ENCODE measurements at places on chromosomes 2 and 18. TPM values are rescaled to one million over a fixed set of nuclear protein-coding genes. Genes with fewer than 3 reads are reported as not detected.

- no peaks in the 10 kb centered on the region for H3K4me1 ChIP-seq
- H3K36me3 ChIP-seq, result no peaks in the 10 kb centered on the region
- no peak overlapping the region for H3K4me3 ChIP-seq
- no peak for DNase-seq
- no peak overlapping the region for H3K27ac ChIP-seq
Observed at GRCh38 chr2:209969692-209970091, 32.7 kb upstream of the RPE start.

- no peak overlapping the region for H3K4me3 ChIP-seq
- H3K4me1 ChIP-seq, result peaks cover 15% of the 10 kb centered on the region
- no peaks in the 10 kb centered on the region for H3K36me3 ChIP-seq
- H3K27ac ChIP-seq, result no peak overlapping the region
- H3K27me3 ChIP-seq, result no peaks in the 10 kb centered on the region
Observed at GRCh38 chr2:182595650-182596049, 120.4 kb upstream of the DNAJC10 start.

DNA sequence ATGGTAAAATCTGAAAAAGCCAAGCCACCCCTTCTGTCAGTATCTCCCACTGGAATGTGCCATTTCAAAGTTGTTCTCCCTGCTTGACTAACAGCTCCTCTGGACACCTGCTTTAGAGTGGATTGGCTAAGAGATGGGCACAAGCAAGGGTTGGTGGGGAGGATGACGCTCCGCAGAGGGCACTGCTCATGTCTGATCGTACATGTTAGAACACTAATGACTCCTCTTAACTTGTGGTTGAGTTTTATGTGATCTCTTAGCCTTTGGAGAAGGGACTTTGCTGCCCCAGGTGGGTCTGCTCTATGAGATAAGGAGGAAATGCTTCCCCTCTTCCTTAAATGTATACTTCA is 8.2 kb upstream of the KIAA2012 start:
- no peak for DNase-seq
- H3K4me3 ChIP-seq, result no peak overlapping the region
- no peaks in the 10 kb centered on the region for H3K27me3 ChIP-seq

DNA sequence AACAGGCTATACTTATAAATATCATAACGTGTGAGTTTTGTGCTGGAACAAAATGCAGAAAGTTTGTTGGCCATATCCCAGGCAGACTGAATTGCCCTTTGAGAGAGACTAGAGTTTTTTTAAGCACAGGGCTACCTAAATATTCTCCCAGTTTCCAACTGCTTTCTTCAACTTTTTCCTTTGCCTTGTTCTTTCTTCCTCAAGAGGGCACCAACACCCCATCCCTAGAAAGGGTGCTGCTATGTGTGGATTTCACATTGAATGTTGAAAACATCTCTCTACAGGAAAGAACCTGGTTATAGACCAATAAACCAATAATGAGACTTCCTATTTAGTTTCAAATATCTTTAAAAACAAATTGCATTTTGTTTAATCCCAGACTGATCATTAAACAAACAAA is 87.9 kb downstream of the ICOS start:
- H3K36me3 ChIP-seq, result no peaks in the 10 kb centered on the region
- peaks cover 4% of the 10 kb centered on the region for H3K4me1 ChIP-seq
- peaks cover 4% of the 10 kb centered on the region for H3K27me3 ChIP-seq
- peak; percentile 13 for DNase-seq
- H3K4me3 ChIP-seq, result no peak overlapping the region

DNA sequence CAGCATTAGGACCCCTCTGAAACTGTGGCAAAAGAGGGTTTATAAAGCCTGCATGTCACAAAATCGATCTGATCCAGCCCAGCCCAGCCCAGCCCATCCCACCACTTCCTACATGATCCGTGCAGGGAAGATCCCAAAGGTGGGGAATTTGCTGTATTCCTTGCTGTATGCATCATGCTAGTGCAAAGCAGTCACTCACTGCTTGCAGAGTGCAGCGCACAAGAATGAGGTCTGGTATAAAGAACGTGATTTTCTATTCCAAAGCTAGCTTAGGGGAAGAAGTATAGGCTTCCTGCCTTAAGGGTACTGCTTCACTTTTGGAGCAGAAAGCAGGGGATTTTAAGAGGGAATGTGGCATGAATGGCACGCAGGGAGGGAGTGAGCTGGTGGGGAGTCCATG is 18.9 kb upstream of the SERPINB11 start:
- H3K36me3 ChIP-seq, result no peaks in the 10 kb centered on the region
- H3K4me3 ChIP-seq, result no peak overlapping the region
- peaks cover 4% of the 10 kb centered on the region for H3K4me1 ChIP-seq
- no peaks in the 10 kb centered on the region for H3K27me3 ChIP-seq
- no peak for DNase-seq

Gene QPCT
- total RNA-seq, result 23.1 TPM

Gene LTBP1
- total RNA-seq, result 29.7 TPM

Gene KRCC1
- total RNA-seq, result 17.7 TPM

DNA sequence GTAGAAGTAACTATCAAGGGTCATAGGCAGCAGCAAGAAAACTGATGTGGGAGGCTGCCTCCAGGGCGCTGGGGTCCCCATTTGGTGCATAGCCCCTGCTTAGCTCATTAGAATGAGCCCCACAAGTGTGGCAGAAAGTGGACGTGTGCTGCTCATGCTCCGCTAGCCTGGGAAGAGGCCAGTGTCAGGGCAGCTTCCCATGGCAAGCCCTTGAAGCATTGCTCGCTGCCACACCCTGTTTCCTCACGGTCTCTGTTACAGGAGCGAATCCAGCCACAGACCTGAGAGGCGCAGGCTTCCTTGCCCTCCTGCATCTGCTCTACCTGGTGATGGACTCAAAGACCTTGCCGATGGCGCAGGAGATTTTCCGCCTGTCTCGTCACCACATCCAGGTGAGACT is 22.5 kb downstream of the ELMOD3 start:
- H3K36me3 ChIP-seq, result peaks cover 15% of the 10 kb centered on the region
- no peak for DNase-seq
- H3K27ac ChIP-seq, result no peak overlapping the region

Gene ITGA4
- total RNA-seq, result 23.5 TPM

Gene CCDC68
- total RNA-seq, result 2.2 TPM

DNA sequence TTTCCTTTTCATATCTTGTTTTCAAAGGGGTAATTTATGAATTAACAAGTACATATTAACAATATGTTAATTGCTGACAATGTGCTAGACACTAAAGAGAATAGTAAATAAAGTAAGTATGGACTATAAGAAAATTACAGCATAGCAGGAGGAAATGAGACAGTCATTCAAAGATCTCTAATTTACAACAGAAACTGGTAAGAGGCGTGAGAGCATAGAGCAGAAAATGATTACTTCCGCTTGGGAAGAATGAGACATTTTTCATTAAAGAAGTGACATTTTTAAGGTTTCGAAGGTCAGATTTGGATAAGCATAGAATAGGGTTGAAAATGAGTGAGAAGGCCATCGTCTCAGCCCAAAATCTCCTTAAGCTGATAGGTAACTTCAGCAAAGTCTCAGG is 184.4 kb upstream of the SESTD1 start:
- no peak for DNase-seq
- no peak overlapping the region for H3K4me3 ChIP-seq
- H3K4me1 ChIP-seq, result no peaks in the 10 kb centered on the region
- no peaks in the 10 kb centered on the region for H3K27me3 ChIP-seq
- H3K27ac ChIP-seq, result no peak overlapping the region

Gene STAMBP
- total RNA-seq, result 46.5 TPM

Gene TEKT4
- not detected for total RNA-seq

- H3K4me3 ChIP-seq, result peak within 1 kb of the TSS; percentile 41
- H3K36me3 ChIP-seq, result no peaks in the 10 kb centered on the region
- H3K4me1 ChIP-seq, result peaks cover 11% of the 10 kb centered on the region
Observed at GRCh38 chr18:50819728-50820378, at the start of gene MRO. Gene MRO, minus strand, starts transcription at chr18:50820016. Its CDS starts 10,616 bp downstream, at chr18:50809400.

GRCh38 chr2:25582077-25582830 is 91.1 kb downstream of the DTNB start:
- H3K36me3 ChIP-seq, result no peaks in the 10 kb centered on the region
- no peak for DNase-seq
- H3K4me3 ChIP-seq, result no peak overlapping the region
- H3K4me1 ChIP-seq, result peaks cover 9% of the 10 kb centered on the region
- H3K27ac ChIP-seq, result no peak overlapping the region
- H3K27me3 ChIP-seq, result no peaks in the 10 kb centered on the region

Gene ZNF396
- 1.4 TPM for total RNA-seq

Gene PLCL1
- total RNA-seq, result 0.84 TPM

GRCh38 chr2:23584054-23584745 is 199.2 kb downstream of the KLHL29 start:
- no peak for DNase-seq
- H3K4me3 ChIP-seq, result no peak overlapping the region
- no peaks in the 10 kb centered on the region for H3K4me1 ChIP-seq
- no peaks in the 10 kb centered on the region for H3K27me3 ChIP-seq
- no peaks in the 10 kb centered on the region for H3K36me3 ChIP-seq
- no peak overlapping the region for H3K27ac ChIP-seq

DNA sequence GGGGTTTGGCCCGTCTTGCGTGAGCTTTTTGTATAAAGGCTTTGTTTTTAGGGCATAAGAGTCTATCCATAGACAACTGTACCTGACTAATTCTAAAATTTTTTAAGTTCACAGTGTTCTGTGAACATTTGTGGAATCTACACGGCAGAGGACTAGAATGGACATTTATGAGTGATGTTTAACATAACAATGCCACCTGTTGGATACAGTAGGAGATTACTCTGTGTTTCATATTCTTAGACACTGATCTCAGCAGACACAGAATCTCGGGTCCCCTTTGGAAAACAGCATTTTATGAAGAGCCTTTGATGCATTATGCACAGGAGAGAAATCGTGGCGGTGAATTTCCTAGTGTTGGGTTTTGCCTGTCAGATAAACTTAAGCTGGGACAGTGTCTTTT is 752.2 kb downstream of the DPP10 start:
- H3K36me3 ChIP-seq, result no peaks in the 10 kb centered on the region
- no peaks in the 10 kb centered on the region for H3K4me1 ChIP-seq
- no peak overlapping the region for H3K27ac ChIP-seq
- H3K27me3 ChIP-seq, result no peaks in the 10 kb centered on the region

Gene RND3
- total RNA-seq, result 92.0 TPM

GRCh38 chr2:120454654-120455385 is 108.9 kb downstream of the INHBB start:
- no peaks in the 10 kb centered on the region for H3K36me3 ChIP-seq
- H3K27me3 ChIP-seq, result no peaks in the 10 kb centered on the region
- H3K4me1 ChIP-seq, result peaks cover 22% of the 10 kb centered on the region
- no peak overlapping the region for H3K4me3 ChIP-seq
- DNase-seq, result peak; percentile 73

- H3K4me3 ChIP-seq, result no peak overlapping the region
- H3K27me3 ChIP-seq, result peaks cover 2% of the 10 kb centered on the region
- DNase-seq, result no peak
- no peaks in the 10 kb centered on the region for H3K4me1 ChIP-seq
- no peak overlapping the region for H3K27ac ChIP-seq
Observed at GRCh38 chr2:98833172-98833916, 102.4 kb upstream of the MGAT4A start.

GRCh38 chr2:147739508-147739907 is 105.3 kb upstream of the ACVR2A start:
- H3K4me3 ChIP-seq, result no peak overlapping the region
- H3K27ac ChIP-seq, result no peak overlapping the region
- peak; percentile 55 for DNase-seq
- no peaks in the 10 kb centered on the region for H3K27me3 ChIP-seq
- H3K36me3 ChIP-seq, result no peaks in the 10 kb centered on the region
- no peaks in the 10 kb centered on the region for H3K4me1 ChIP-seq

DNA sequence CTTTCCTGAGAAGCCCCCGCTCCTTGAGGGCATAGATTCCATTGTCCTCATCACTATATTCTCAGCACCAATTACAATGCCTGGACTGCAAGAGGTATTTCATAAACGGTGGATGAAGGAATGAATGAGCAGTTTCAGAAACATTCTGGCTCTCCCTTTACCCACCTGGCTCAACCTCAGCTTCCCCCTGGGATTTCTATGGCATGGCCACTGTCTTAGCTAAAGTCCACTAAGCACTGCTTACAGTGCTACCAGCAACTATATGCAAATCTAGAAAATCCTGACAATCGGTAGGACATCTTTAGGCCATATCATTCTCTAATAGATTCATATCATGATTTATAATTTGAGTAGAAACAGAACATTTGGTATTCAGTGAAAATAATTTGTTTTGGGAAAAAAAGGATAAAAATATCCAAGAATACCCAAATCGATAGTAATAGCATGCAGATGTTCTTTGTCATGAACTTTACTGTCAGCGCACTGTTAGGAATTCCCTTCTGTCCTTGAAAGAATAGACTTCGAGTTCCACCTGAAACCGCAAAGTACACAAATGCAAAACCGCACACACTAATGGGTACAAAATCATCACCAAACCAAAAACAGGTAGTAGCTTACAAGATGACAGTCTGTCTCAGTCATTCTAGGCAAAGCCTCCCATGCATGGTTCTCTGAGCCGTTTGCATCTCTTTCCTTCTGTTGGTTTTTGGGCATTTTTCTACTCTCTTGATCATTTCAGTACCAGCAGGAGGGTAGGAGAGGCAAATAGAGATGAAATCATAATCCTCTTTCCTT is 303.6 kb upstream of the ID2 start:
- H3K36me3 ChIP-seq, result no peaks in the 10 kb centered on the region
- H3K27ac ChIP-seq, result no peak overlapping the region
- no peak overlapping the region for H3K4me3 ChIP-seq
- no peaks in the 10 kb centered on the region for H3K4me1 ChIP-seq
- DNase-seq, result no peak
- no peaks in the 10 kb centered on the region for H3K27me3 ChIP-seq

Gene LYG2
- total RNA-seq, result not detected

- H3K4me3 ChIP-seq, result no peak overlapping the region
- no peaks in the 10 kb centered on the region for H3K36me3 ChIP-seq
Observed at GRCh38 chr2:58571181-58571852, 330.2 kb upstream of the FANCL start.

Gene FMNL2
- 29.1 TPM for total RNA-seq

DNA sequence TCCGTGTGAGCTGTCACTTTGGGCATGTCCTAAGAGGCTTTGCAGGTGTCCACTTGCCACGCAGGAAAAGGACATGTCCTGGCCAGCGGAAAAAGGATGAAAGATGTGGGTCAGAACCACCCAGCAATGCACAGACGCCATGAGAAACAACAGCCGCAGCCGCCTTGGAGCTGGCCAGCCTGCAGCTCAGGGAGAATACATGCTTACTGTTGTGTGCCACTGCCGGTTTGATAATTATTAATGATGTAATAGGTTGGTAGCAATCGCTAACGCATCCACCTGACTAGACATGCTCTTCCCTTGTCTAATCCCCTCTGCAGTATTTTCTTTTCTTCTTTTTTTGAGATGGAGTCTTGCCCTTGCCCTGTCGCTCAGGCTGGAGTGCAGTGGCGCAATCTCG is 221.7 kb downstream of the HAUS1 start:
- H3K27me3 ChIP-seq, result no peaks in the 10 kb centered on the region
- no peak for DNase-seq
- no peak overlapping the region for H3K4me3 ChIP-seq
- peaks cover 22% of the 10 kb centered on the region for H3K4me1 ChIP-seq
- no peak overlapping the region for H3K27ac ChIP-seq

Gene CENPA
- total RNA-seq, result 0.75 TPM

GRCh38 chr2:237931205-237931721 is 35.6 kb upstream of the UBE2F start:
- H3K4me1 ChIP-seq, result no peaks in the 10 kb centered on the region
- peak; percentile 45 for DNase-seq
- no peak overlapping the region for H3K27ac ChIP-seq
- H3K36me3 ChIP-seq, result no peaks in the 10 kb centered on the region
- no peaks in the 10 kb centered on the region for H3K27me3 ChIP-seq

- no peaks in the 10 kb centered on the region for H3K27me3 ChIP-seq
- H3K4me1 ChIP-seq, result no peaks in the 10 kb centered on the region
- no peak for DNase-seq
- H3K36me3 ChIP-seq, result no peaks in the 10 kb centered on the region
- H3K4me3 ChIP-seq, result no peak overlapping the region
- no peak overlapping the region for H3K27ac ChIP-seq
Observed at GRCh38 chr2:225667445-225667844, 267.9 kb downstream of the NYAP2 start.

Gene BCL11A
- 32.0 TPM for total RNA-seq

Gene WDR43
- 71.9 TPM for total RNA-seq
